ENCODE measurements at places on chromosomes 5 and 9.

DNA sequence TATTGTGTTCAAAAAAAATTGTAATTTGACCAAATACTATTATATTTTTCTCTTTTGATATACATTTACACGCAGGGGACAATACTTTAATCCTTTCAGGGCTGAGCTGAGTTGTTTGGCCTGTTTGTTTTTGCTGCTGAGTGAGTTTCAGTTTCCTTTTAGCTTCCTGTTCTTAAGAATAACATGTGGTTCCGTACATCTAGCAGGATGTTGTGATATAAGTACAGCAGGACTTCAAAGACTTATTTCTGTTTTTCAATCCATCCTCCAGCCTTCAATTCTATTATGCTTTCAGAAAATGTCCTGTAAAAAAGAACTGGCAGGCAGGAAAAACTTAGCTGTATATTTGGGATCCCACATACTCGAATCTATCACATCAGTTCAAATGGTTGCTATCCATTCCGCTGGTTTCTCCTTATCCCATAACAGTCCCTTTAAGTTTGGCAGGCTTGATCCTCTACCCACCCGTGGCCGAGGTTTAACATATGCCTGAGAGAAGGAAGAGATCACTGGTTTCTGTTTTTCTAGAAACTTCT, 1037.3 kb upstream of the ACO1 start:
- no peak for DNase-seq

- DNase-seq: no peak
These were observed 215.8 kb downstream of the ADAMTS12 start for GRCh38 chr5:33675958-33676464.

GRCh38 chr9:137872296-137872695, 5.3 kb upstream of the CACNA1B start:
- DNase-seq: no peak

- peak; percentile 7 for DNase-seq
These were observed 547.2 kb downstream of the LRRC70 start for GRCh38 chr5:63125862-63126261.

DNA sequence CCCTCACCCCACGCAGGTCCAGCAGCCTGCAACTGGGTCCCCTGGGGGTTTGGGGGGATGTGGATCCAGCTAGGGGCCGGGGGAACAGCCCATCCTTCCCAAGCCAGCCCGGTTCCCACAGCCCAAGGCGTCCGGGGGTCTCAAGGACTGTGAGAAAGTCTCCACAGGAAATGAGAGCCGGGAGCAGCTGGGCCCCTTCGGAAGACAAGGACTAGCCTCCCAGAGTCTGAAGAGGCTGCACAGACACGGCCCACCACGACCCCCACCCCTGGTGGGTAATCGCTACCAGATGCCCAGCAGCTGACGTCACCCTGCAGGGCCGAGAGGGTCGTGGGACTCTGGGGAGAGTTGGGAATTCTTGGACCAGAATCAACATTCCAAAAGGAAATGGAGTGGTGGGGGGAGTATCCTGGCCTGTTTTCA, 10.5 kb downstream of the SH2D3C start:
- DNase-seq: peak; percentile 56

DNA sequence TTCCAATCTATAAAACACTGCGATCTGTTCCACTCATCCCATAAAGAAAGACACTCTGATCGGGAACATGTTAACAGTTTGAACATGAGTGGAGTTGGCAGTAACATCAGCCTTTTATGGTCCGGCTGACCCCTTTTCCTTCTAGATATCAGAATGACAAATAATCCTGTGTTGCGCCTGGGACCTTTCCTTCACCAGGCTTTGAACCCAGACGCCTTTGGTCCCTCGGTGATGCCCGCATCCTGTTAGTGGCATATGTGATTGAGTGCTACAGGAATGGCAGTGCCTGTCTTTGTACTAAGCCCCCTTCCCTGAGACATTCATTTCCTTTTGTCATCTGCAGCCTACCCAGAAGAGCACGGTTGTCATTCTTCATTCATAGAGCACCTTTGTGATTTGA, 209.0 kb downstream of the PCSK5 start:
- no peak for DNase-seq

DNA sequence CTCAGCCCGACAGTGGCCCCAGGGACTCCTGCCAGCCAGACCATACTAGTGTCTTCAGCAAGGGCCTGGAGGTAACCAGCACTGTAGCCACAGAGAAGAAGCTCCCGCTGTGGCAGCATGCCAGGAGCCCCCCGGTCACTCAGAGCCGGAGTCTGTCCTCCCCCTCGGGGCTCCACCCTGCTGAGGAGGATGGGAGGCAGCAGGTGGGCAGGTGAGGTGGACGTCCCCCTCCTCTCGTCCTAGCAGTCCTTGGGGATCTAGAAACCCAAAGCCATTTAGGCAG, 28.0 kb upstream of the LRRC14B start:
- DNase-seq: no peak

DNA sequence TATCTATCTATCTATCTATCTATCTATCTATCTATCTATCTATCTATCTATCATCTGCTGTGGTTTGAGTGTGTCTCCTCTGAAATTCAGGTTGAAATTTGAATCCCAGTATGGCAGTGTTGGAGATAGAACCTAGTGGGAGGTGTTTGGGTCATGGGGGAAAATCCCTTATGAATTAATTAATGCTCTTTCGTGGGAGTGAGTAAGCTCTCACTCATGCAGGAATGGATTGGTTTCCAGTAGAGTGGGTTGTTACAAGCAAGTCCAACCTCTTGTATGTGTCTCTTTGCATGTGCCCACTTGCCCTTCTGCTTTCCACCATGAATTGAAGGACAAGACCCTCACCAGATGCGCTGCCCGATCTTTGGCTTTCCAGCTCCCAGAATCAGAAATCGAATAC, 113.0 kb downstream of the ANXA1 start:
- DNase-seq: no peak

DNA sequence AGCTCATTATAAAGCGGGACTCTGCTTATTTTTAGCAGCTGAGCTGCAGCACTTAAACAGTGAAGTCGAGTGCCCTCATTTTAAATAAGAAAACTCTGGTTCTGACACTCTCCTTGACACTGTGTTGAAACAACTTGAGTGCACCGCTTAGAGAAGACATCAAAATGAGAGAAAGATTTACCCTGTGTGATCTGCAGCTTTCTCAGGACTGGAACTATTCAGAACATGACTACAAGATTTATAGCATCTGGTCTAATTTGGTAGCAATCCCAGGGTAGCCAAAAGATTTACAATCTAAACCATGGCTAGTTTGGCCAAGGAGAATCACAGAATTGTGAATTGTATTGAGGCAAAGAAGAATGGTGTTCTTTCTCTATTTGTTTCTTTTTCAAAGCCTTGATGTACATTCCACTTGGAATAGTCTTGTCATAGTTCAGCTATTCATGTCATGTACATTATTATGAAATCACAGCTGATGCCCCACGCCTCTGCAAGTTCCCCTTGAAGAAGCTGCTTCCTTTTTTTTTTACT, 38.7 kb downstream of the PLEKHG4B start:
- DNase-seq: peak; percentile 83

DNA sequence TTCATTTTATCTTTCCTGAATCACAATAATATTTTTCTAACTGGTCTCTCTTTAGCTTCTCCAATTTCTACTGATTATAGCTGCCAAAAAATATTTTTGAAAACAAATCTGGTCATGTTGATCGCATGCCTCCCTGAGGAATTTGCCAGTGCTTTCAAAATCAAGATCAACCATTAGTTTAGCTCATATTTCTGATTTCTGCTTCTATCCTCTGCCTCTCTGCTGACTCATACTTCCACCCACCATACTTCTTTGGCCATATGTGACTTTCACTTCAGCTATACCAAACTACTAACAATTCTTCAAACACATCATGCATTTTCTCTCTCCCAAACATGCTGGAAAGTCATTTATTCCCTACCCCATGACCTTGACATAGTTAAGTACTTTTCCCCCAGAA, 636.5 kb downstream of the TLE1 start:
- no peak for DNase-seq

DNA sequence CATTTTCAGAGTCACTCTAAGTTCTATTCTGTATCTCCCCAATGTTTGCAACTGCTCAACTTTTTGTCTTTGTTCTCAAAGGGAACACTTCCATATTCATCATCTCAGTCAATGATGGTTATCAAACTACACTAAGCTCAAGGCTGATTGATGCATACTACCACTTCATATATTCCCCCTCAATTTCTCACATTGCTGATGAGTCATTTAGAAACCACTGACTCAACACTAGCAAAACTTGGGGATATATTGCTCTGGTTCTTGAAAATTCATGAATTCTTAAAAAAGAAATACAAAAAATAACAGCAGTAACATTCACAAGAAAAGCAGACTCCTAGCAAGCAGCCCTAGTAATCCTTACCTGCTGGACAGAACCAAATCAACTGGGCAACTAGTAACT, 52.2 kb downstream of the ABHD17B start:
- DNase-seq: peak; percentile 34

GRCh38 chr5:109756543-109757185, 66.9 kb downstream of the MAN2A1 start:
- no peak for DNase-seq

GRCh38 chr5:54695198-54695966, 177.8 kb downstream of the SNX18 start:
- DNase-seq: no peak

DNA sequence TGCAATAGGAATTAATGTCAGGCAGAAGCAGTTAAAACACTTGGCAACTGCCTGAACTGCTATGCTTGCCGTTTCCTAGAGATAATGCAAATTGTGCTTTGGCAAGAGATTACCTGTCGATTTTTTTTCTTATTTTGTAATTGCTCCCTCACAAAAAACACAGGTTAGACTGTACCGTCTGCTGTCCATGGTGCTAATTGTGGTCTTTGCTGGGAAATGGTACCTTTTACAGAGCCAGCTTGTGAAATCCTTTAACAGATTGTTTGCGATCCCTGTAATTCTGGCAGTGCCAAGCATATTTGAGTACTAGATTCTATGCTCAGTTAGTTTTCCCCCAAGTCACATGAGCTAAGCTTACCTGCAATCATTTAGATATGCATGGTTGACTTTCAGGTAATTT, 2125.8 kb upstream of the WWC1 start:
- no peak for DNase-seq

GRCh38 chr5:68077349-68077894, 138.1 kb upstream of the PIK3R1 start:
- no peak for DNase-seq

- DNase-seq: peak; percentile 7
These were observed 577.4 kb downstream of the ISL1 start for GRCh38 chr5:51960617-51961121.

All from EH (cell line).